ENCODE measurements at places on chromosomes 7 and 10.

GRCh38 chr7:44280993-44281721 is 44.2 kb downstream of the CAMK2B start:
- no peak for DNase-seq

DNA sequence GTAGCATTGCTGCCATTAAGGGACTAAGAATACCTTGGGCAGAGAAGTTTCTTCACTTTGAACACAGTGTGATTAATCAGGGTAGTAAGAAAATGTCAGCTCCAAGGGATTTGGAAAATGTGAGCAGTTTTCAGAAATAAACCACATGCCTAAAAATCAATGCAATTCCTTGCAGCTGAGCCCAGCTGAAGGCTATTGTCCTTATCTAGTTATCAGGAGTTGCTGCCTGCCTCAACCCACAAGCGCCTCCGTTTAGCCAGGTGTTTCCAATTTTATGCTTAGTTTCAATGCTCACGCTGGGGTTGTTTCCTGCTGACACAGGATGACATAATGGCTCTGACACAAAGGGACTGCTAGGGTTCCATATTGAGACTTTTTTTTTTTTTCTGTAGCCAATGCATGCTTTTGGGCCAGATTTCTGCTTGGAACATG is 132.3 kb upstream of the ANK3 start:
- no peak for DNase-seq

- DNase-seq = no peak
Measured at GRCh38 chr7:117074378-117074777, 121.1 kb downstream of the ST7 start.

DNA sequence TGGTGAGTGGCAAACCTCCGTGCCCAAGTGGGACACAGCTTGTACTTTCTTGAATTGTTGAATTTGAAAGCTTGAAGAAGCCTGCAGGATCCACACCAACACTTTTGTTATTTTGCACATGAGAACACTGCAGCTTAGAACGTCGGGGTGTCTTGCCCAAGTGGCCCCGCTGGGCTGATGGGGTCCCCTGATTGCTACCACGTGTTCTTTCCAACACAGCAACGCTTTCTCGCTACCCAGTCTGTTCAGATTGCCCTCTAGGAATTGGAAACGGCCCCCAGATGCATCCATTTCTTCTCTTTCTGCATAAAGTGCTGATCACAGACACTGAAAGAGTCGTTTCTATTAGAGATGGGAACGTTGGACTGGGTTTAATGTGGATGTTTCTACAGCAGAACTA is 268.5 kb downstream of the ADARB2 start:
- DNase-seq = no peak

DNA sequence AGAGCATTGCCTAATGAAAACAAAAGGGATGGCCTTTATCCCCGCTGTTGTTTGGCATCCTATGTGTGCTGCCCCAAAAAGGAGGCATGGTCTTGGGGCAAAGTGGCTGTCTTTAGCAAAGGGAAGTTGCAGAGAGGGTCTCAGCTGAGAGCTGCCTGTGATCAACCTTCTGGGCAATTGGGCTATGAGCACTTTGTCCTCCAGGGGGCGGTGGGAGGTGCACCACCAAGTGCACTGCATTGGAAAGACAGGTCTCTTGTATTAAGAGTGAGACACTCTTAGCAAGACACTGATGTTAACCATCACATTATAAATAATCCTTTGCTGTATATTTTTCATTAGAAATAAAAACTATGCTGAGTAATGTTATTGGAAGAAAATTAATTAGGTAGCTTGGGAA is 314.8 kb downstream of the POM121L12 start:
- no peak for DNase-seq

- no peak for DNase-seq
Measured at GRCh38 chr10:91409069-91409868, 875 bp upstream of the HECTD2 start.

- no peak for DNase-seq
Measured at GRCh38 chr7:44561962-44562621, 11.6 kb downstream of the DDX56 start.

GRCh38 chr7:142855756-142856564 is 1.1 kb downstream of the EPHB6 start:
- DNase-seq = no peak

DNA sequence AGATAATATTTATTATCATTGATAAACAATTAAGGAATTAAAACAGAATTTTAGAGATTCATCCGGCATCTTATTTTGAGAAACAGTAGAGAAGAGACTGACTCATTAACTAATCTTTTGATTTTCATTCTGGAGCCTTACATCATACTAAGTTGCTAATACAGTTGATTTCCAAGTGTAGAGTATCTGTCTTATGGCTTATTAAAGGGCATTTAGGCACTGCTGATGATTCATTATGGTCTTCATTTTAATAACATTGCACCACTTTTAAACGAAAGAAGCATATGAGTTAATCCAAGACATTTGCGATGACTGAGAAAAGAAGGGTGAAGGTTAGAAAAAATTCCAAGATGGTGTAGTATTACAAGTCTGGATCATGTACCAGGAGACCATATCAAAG is 186.0 kb upstream of the CACNA2D1 start:
- no peak for DNase-seq

DNA sequence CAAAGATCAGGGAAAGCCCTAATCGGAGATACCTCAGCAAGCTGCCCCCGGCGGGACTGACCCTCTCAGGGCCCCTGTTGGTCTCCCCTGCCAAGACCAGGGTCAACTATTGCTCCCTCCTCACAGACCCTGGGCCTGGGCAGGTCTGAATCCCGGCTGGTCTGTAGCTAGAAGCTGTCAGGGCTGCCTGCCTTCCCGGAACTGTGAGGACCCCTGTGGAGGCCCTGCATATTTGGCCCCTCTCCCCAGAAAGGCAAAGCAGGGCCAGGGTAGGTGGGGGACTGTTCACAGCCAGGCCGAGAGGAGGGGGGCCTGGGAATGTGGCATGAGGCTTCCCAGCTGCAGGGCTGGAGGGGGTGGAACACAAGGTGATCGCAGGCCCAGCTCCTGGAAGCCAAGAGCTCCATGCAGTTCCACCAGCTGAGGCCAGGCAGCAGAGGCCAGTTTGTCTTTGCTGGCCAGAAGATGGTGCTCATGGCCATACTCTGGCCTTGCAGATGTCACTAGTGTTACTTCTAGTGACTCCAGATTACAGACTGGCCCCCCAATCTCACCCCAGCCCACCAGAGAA is 24.1 kb downstream of the TBATA start:
- no peak for DNase-seq

- DNase-seq = no peak
Measured at GRCh38 chr10:21919117-21919516, 84.4 kb downstream of the DNAJC1 start.

GRCh38 chr7:35828817-35829216 is 28.0 kb downstream of the SEPTIN7 start:
- no peak for DNase-seq

All from activated CD4-positive, CD25-positive, alpha-beta regulatory T cell treated with anti-CD3 and anti-CD28 coated beads, Interleukin-2, amount 50 U/mL, for 72 hours (primary cell).